Activated CD4-positive, alpha-beta T cell treated with anti-CD3 and anti-CD28 coated beads, Interleukin-2, amount 50 U/mL, for 48 hours (primary cell): ENCODE measurements at places on chromosomes 11 and 22.

DNA sequence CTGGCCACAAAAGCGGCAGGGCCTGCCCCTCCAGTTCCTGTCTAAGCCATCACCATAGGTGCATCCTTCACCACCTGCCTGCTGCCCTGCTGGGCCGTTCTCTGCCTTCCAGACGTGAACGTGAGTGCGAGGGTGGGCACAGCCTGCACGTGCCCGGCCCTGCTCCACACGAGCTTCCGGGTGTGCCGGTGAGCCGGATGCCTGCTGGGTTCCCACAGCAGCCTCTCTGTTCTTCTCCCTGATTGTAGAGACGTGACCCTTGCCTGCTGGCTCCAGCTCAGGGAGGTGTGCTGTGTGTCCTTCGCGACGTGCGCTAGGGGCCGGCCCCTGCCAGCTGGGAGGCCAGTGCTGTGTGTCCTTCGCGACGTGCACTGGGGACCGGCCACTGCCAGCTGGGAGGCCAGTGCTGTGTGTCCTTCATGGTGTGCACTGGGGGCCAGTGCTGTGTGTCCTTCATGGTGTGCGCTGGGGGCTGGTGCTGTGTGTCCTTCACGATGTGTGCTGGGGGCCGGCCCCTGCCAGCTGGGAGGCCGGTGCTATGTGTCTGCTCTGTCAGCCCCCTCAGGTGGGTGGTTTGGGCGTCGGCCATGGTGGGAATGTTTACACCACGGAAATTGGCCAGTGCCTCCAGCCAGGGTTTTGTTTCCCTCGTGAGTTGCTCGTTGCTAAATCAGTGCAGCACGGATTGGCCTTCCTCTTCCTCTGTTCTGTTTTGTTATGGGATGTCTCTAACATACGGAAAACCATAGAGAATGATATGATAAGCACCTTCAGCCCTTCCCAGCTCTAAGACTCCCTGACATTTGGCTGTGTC, 35.4 kb upstream of the BRSK2 start:
- no peak for DNase-seq

DNA sequence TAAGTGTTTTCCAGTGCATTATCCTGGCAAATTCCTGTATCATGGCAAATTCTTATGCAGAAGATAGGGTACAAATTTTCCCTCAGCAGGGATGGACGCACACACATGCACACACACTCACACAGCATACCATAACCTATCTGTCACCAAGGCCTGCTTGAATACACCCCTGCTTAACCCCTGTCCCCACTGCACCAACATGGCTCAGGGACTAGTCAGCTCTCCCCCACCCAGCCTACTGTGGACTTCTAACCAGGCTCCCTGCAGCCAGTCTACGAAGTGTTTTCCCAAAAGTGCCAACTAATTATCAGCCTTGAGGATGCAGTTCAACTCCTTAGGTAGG, 63.1 kb downstream of the RAB30 start:
- DNase-seq: no peak

DNA sequence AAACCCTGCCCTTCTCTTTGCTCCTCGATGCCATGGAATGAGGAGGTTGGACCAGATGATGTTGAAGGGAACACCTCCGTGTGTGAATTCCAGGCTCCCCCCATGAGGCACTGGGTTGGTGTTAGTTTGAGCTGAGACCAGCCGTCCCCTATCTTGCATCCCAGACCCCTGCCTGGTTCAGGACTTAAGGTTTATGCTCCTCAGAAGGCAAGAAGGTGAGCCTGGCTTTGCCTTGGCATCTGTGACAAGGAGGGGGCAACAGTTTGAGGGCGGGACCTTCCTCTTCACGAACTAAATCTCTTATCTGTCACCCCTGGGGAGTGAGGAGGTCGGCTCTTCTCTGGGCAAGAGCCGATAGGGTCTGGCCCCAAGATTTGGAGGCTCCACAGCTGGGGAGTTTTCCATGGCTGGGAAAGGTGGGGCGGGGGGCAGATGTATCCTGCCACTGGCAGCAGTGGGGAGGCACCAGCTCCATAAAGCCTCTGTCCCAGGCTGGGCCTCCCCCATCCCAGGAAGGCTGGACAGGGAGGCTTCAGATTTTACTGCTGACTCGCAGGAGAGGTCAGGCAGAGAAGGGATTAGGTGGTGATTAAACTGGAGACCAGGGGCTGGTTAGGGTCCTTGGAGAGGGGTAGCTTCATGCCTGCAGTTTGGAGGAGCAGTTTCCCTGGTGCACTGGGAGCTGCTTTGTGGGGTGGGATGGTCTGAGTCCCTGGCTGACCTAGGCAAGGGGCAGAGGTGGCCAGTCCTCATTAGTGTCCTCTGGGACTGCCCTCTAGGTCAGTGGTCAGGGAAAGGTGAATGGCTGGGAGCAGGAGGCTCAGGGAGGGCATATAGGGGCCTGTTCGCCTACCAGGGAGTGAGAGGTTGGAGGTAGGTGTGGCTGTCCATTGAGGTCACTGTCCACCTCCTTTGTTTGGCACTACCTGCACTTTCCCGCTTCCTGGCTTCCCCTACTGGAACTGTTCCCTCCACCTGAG, 1.1 kb downstream of the SEC14L2 start:
- no peak for DNase-seq

- DNase-seq: no peak
Observed at GRCh38 chr22:44389926-44390612, 77.3 kb upstream of the SHISAL1 start.

GRCh38 chr11:120505801-120506425, 5.6 kb upstream of the GRIK4 start:
- DNase-seq: no peak

DNA sequence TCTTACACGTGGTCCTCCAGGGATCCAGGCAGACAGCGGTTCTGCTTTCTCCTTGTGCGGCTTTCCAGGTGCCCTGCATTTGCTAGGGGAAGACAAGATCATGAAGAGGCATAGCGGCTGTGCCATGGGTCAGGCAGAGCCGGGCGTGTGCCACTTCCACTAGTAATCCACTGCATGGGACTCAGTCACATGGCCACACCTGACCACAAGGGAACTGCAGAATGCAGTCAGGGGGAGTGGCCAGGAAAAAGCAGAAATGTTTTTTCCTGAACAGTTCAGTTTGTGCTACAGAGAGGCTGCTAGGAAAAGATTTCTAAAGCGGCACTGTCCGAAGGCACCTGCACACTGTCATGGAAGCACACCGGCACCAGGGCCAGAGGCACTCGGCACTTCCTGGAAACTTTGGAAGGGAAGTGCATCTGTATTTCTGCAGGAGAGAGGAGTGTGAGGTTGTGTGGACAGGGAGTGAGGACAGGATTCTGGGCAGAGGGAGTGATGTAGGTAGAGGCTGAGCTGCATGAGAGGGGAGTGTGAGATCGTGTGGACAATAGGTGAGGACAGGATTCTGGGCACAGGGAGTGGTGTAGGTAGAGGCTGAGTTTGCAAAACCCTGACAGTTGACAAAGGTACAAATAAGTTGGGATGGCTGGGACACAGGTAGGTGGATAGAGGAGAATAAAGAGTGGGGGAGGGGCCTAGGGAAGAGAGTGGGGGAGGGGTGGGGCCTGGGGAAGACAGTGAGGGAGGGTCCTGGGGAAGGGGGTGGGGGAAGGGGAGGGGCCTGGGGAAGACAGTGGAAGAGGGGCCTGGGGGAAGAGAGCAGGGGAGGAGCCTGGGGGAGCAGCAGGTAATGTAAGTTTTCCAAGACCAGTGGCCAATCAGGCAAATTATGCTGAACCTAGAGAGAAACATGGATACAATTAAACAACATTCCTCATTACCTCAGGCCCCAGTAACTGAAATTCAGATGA, 1436.3 kb downstream of the TBC1D22A start:
- no peak for DNase-seq

- no peak for DNase-seq
Observed at GRCh38 chr22:36110306-36110881, 50.2 kb downstream of the APOL3 start.

GRCh38 chr11:59666969-59667368, 1.9 kb downstream of the PATL1 start:
- no peak for DNase-seq

- DNase-seq: no peak
Observed at GRCh38 chr11:26708736-26709456, 13.0 kb downstream of the SLC5A12 start.

- no peak for DNase-seq
Observed at GRCh38 chr11:69200331-69201065, 44.8 kb downstream of the SMIM38 start.

GRCh38 chr11:107691000-107691750, 20.7 kb downstream of the SLN start:
- no peak for DNase-seq

DNA sequence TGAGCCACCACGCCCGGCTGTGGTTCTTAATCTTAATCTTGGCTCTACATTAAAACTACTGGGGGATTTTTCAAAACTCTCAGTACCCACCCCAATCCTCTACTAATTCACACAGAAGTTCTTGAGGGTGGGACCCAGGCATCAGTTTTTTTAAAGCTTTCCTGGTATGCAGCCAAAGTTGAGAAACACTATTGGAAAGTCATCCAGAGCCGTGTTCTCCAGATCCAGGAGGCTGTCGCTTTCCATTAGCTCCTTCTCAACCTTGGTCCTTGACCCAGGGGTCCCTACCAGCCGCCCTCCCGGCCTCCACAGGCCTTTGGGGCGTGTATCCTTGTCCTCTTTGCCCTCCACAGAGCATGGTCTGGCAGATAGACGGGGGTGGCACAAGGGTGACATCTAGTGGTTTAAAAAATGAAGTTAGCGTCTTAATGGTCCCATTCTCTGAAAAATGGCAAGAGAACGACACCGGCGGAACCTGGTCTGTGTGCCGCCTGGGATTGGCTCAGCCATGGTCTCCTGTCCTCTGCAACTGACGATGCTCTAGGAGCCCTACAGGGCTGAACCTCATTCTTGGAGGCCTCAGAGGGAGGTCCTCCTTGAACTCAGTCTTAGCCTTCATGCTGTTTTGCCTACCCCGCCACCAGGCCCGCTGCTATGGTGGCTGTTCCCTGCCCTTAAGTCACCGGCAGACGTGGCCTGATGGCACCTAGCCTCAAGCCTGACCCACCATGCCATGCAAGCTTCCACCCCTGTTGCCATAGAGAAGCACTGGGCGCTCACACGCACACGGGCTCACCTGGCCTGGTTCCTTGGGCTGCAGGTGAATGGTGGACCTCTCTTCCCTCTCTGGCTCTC, 152.0 kb upstream of the SYN3 start:
- peak; percentile 20 for DNase-seq

- DNase-seq: no peak
Observed at GRCh38 chr11:58688789-58689503, 42.8 kb downstream of the GLYAT start.

GRCh38 chr22:39833093-39833492, 60.5 kb downstream of the ENTHD1 start:
- DNase-seq: no peak

- peak; percentile 40 for DNase-seq
Observed at GRCh38 chr22:36027935-36028645, 534 bp downstream of the RBFOX2 start.

DNA sequence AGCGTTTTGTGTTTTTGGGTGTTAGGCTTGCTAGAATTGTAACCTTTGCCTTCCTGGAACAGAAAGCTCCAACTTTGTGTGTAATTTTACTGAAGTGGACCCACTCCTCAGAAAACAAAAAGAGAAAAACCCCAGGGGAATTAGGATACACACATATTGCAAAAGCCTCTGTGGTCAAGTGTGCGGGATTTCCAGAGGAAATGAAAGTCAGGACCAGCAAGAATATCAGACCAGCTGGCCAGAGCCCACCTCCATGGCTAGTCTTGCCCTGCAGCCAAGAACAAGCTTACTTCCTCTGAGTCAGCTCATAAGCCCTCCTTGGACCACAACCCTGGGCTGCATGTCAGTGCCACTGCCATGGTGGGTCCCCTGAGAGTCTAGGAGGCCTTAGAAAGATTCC, 37.0 kb upstream of the FTH1 start:
- DNase-seq: no peak

GRCh38 chr22:46001046-46001425, 24.1 kb upstream of the WNT7B start:
- no peak for DNase-seq

- DNase-seq: peak; percentile 32
Observed at GRCh38 chr22:39173787-39174497, 21.5 kb upstream of the CBX7 start.

DNA sequence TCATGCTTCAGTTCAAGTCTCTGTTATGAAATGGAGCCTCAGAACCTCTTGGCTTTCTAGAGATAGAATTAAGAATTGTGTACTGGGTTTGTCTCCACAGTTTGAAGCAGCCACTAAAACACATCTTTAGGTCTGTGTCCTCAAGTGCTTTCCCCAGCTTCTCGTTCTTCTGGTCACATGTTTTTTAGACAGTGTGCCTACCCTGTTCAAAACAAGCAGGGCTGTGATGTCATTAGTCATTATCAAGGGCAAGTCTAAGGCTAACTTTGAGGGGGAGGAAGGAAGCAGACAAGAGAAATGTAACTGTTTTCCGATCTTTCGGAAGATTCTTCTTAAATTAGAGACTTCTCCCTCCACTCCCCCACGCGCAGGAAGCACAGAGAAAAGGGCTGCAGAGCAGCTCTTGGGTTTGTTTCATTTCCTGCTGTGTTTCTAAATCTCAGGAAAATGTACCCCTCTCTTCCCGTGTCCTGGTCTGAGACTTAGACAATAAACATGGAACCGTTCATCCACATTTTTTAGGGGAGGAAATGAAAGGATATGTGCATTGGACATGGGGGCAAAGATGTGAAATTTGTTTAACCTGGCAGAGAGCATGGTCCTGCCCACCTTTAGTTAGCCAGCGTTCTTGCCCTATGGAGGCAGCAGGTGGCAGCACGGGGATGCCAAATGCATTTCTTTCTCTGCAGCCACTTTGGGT, 3.1 kb downstream of the AKIP1 start:
- peak; percentile 45 for DNase-seq

DNA sequence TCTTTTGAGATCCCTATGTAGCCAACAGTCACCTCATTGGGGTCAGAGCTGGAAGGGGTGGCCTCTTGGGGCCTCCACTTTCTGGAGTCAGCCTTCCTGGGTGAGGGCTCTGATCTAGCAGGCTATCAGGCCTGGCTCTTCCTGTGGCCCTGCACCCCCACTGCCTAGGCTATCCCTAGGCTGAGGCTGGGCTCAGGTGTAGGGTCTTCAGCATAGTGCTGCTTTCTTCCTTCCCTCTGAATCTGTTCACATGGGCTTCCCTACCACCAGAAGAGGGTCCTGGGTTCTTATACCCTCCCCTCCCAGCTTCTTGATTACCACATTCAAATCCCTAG, 456 bp upstream of the SPI1 start:
- no peak for DNase-seq

GRCh38 chr22:44894782-44895181, 115.0 kb downstream of the PHF21B start:
- DNase-seq: no peak

GRCh38 chr11:64100360-64100759, 64.6 kb downstream of the FLRT1 start:
- no peak for DNase-seq

DNA sequence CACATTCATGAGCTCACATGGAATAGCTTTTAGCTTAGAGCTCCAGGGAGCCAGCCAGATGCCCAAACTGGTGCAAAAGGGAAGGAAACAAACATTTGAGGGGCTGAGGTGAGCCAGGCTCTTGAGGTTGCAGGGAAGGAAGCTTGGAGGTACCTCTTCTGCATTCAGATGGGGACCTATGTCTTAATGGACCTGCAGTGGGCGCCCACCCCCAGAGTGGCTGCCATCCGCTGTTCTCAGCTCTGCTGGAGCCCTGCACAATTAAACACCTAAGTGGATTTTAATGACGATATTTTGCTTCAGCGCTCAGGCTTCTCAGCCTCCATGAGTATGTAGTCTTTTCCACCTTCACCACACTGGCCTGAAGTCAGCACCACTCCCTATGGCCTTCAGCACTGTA, 100.8 kb downstream of the LDLRAD3 start:
- DNase-seq: no peak

GRCh38 chr11:62015615-62016014, 48.2 kb upstream of the FTH1 start:
- no peak for DNase-seq
